T-cell (primary cell): ENCODE measurements at places on chromosomes 5 and 9. TPM values are rescaled to one million over a fixed set of nuclear protein-coding genes. Genes with fewer than 3 reads are reported as not detected.

DNA sequence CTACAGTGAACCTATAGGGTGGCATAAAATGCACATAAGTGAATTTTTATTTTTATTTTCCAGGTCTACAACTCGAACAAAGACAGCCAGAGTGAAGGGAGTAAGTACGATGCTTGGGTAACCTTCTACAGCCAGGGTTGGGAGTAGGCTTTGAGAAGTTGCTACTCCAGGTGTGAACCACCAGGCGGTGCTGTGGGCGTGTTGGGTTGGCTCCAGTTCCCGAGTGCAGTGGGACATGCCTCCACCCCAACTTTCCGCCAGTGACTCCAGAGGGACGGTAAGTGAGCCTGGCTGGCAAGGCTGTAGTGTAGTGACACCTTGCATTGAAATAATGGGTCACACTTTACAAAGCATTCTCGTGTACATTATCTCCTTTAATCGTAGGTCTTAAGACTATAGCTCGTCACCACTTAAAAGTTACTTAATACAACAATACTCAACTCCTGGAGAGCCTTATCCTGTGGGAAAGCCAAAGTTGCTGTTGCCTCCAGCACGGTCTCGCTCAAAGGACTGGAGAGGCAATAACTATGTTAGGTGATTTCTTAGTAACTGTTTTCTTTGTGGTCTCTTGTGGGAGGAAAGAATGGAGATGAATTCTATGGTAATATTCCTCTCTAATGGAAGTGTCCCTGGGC lies 244.0 kb downstream of the ARHGAP26 start:
- H3K4me1 ChIP-seq = no peaks in the 10 kb centered on the region
- DNase-seq = no peak
- no peaks in the 10 kb centered on the region for H3K27me3 ChIP-seq
- H3K36me3 ChIP-seq = peaks cover 4% of the 10 kb centered on the region

Gene ALDH1A1
- total RNA-seq = 1.2 TPM

Gene FBLL1
- total RNA-seq = 0.18 TPM

GRCh38 chr5:123207081-123207537 lies 118.1 kb downstream of the PRDM6 start:
- no peak overlapping the region for H3K4me3 ChIP-seq
- no peak overlapping the region for H3K27ac ChIP-seq
- no peak for DNase-seq
- no peaks in the 10 kb centered on the region for H3K27me3 ChIP-seq

GRCh38 chr9:104850786-104851545 lies 77.0 kb downstream of the ABCA1 start:
- H3K27ac ChIP-seq = no peak overlapping the region
- DNase-seq = no peak
- H3K4me3 ChIP-seq = no peak overlapping the region
- H3K36me3 ChIP-seq = no peaks in the 10 kb centered on the region
- no peaks in the 10 kb centered on the region for H3K4me1 ChIP-seq
